ENCODE measurements at places on chromosomes 6 and 20. TPM values are rescaled to one million over a fixed set of nuclear protein-coding genes. Genes with fewer than 3 reads are reported as not detected.

The SCUBE3 gene
- total RNA-seq = 1.5 TPM

The SYNDIG1 gene
- total RNA-seq = not detected

The MOG gene
- not detected for total RNA-seq

The OR2H2 gene
- not detected for total RNA-seq

The TCF19 gene
- 19.3 TPM for total RNA-seq

The STX11 gene
- 1.3 TPM for total RNA-seq

The ATRN gene
- total RNA-seq = 41.4 TPM

- H3K4me1 ChIP-seq = no peaks in the 10 kb centered on the region
- H3K27me3 ChIP-seq = no peaks in the 10 kb centered on the region
- no peak overlapping the region for H3K27ac ChIP-seq
- no peak for DNase-seq
- no peaks in the 10 kb centered on the region for H3K36me3 ChIP-seq
- H3K4me3 ChIP-seq = no peak overlapping the region
Observed at GRCh38 chr6:97085772-97086171, 161.2 kb downstream of the KLHL32 start.

DNA sequence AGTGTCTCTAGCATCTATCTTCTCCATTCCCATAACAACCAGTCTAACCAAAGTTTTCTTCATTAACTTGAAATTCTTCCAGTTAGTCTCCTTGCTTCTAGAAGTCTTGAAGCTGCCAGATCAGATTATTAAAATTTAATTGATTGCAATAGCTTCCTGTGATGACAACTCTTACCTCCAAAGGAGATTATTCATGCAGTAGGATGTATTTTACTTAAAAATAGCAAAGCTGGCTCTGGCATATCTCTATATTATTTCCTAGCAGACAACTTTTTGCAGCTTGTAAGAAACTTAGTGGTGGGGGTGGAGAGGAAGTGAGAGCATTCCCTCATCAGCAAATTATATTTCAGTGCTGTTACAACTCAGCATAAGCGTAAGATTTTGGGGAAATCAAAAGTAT lies 290.4 kb downstream of the GRIK2 start:
- H3K36me3 ChIP-seq = no peaks in the 10 kb centered on the region
- H3K27me3 ChIP-seq = no peaks in the 10 kb centered on the region
- no peak overlapping the region for H3K27ac ChIP-seq
- no peak overlapping the region for H3K4me3 ChIP-seq
- no peaks in the 10 kb centered on the region for H3K4me1 ChIP-seq

DNA sequence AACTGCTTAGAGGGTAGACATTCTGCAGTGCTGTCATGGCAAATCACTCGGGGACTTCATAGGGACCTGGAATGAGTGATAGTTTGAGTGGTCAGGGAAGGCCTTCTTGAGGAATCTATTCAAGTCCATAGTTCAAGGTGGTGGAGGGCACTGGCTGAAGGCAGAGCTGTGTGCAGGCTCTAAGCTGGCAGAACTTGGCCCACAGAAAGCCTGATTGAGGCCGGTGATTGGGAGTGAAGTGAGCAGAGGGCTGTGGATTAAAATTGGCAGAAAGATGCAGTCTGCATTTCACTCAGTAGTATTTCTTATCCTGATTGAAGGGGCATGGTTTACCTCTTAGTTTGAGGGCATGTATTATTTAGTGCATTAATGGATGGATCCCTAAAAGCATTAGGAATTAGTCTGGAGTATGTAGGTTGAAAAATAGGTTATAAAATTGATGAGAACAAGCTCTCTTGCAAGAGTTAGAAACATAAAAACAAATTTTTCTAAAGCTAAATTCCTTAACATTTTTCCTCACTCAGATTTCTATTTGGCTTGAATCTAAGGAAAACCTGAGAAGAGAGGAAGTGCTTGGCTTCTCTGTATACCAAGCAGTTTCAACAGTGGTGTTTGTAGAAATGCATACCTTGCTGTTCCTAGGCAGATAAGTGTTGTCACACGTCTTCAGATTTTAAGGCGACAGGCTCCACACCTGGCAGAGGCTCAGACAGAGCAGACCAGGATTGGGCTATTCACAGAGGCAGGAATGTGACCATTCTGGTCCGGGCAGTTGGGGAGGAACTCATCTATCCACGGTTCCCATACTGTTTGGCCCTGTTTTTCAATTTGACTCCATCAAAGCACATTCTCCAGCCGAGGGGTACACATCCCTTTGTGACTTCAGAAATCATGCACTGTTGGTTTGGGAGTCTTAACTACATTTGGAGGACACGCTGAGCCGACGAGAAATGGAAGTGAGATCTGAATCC lies 45.2 kb downstream of the UTRN start:
- peaks cover 55% of the 10 kb centered on the region for H3K4me1 ChIP-seq
- H3K27ac ChIP-seq = peak overlapping the region; percentile 89
- H3K4me3 ChIP-seq = peak overlapping the region; percentile 21
- DNase-seq = peak; percentile 94
- no peaks in the 10 kb centered on the region for H3K27me3 ChIP-seq
- H3K36me3 ChIP-seq = 0 out of 2 replicates have a peak, but pooled peaks cover 1% of the 10 kb centered on the region

DNA sequence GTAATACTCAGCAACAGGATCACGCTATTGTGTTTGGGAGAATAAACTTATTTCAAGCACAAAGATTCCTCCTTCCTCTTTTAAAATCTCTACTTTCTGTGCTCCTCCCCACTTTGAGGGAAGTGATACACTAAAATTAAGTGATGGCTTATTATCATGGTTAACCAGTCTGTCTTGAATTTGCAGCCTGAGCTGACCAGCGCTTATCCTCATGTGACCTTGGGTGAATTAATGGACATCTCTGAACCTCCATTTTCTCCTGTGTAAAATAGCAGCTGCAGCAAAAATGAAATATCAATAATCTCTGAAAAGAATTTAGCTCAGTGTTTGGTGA lies 222.6 kb downstream of the BCAS1 start:
- no peaks in the 10 kb centered on the region for H3K27me3 ChIP-seq
- no peak for DNase-seq
- no peaks in the 10 kb centered on the region for H3K36me3 ChIP-seq
- peaks cover 34% of the 10 kb centered on the region for H3K4me1 ChIP-seq
- no peak overlapping the region for H3K4me3 ChIP-seq

- no peaks in the 10 kb centered on the region for H3K27me3 ChIP-seq
- H3K27ac ChIP-seq = peak overlapping the region; percentile 56
- H3K36me3 ChIP-seq = 0 out of 2 replicates have a peak, but pooled peaks cover 2% of the 10 kb centered on the region
- no peak overlapping the region for H3K4me3 ChIP-seq
- DNase-seq = peak; percentile 52
- peaks cover 43% of the 10 kb centered on the region for H3K4me1 ChIP-seq
Observed at GRCh38 chr6:31203345-31203979, 33.0 kb upstream of the POU5F1 start.

DNA sequence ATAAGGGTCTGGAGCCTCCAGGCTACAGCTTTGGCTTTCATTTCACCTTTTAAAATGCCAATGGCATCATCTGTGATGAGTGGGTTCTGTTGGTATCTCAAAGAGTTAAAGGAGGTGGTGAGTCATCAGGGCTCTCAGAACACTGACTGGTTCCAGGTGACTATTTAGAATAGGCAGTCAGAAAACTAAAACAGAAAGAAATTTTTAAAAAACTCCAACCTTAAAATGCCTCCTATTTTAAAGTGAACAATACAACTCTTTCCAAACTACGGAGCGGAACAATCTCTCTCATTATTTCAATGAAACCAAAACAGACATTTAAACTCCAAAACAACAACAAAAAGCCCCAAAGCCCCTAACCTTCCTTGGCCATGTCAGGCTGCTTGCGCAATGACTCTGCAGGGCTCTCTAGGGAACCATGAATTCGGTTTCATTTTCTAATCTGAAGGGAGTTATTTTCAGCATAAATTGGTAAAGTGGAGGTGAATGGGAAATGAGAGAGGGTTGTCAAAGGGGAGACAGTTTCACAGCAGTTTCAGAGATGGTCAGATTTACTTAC lies 194.9 kb downstream of the KIF6 start:
- no peaks in the 10 kb centered on the region for H3K4me1 ChIP-seq
- no peaks in the 10 kb centered on the region for H3K27me3 ChIP-seq
- DNase-seq = no peak
- H3K36me3 ChIP-seq = no peaks in the 10 kb centered on the region

- no peaks in the 10 kb centered on the region for H3K36me3 ChIP-seq
- peak overlapping the region; percentile 96 for H3K27ac ChIP-seq
- no peak for DNase-seq
- no peaks in the 10 kb centered on the region for H3K4me1 ChIP-seq
- H3K27me3 ChIP-seq = no peaks in the 10 kb centered on the region
Observed at GRCh38 chr6:63635215-63635587, 401 bp upstream of the PHF3 start.

GRCh38 chr20:57243480-57244220 lies 22.8 kb downstream of the BMP7 start:
- peaks cover 26% of the 10 kb centered on the region for H3K4me1 ChIP-seq
- H3K27me3 ChIP-seq = no peaks in the 10 kb centered on the region
- no peak for DNase-seq
- no peaks in the 10 kb centered on the region for H3K36me3 ChIP-seq
- H3K4me3 ChIP-seq = no peak overlapping the region

DNA sequence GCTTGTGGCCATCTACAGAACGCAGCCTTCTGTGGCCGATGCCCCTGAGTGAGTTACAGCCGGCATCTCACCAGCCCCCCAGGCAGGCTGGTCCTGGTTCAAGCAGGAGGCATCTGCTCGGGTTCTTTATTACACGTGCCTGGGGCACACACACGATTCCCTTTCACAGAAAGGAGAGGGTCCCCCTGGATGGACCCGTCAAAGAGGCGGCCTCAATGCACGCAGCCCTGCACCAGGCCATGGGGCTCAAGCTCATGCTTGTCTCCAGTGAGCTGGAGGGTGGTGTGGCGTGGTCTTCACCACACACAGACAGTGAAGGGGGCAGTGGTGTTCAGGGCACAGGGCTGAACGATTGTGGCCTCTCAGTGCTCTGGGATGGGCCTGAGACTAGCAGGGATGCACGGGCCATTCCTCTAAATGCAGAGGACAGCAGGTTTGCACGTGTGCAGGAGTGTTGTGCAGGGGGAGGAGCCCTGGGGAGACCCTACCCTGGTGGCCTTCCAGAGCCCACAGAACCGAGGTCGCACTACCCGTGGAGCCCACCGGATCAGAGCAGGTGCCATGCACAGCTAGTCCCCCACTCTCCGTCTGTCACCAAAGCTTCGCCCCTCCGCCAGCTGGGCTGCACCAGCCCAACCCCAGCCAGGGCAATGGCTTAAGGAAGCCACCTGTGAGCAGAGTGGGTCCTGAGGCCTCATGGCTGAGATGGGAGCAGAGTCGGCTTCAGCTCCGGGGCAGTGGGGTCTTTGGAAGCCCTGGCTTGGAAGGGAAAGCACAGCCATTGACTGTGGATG lies 23.1 kb downstream of the FRMD1 start:
- no peak for DNase-seq
- H3K27me3 ChIP-seq = no peaks in the 10 kb centered on the region
- H3K4me1 ChIP-seq = 0 out of 2 replicates have a peak, but pooled peaks cover 5% of the 10 kb centered on the region
- no peak overlapping the region for H3K4me3 ChIP-seq
- no peaks in the 10 kb centered on the region for H3K36me3 ChIP-seq
- no peak overlapping the region for H3K27ac ChIP-seq

DNA sequence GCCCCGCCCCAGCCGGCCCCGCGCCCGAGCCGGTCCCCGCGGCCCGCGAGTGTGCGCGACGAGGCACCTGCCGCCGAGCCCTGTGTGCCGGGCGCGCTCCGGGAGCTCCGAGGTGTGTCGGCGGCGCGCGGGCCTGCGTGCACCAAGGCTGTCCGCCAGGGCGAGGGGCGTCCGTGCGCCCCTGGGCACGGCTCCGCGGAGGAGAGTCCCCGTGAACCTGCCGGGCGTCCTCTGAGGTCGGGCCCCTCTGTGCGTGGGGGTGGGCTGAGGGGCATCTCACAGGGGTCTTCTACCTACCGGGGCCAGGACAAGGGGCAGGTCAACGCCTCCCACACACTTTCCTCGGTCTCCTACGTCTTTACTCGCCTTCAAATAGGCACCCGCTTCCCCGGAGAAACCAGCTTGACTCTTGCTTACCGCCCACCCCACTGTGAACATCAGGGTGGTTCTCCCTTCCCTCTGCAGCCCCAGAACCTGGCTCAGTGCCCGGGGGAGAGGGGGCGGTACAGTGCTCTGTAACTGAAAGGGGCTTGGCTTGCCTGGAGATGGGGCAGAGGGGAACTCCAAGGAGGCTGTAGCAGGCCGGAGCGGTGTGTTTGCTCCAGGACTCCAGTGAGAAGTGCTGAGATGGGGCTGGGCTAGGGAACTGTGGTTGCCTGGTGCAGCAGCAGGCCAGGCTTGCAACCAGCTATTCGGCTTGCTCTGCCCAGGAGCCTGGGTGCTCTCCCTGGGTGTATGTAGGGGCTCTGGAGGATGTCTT lies at the start of gene SAMD10:
SAMD10 (minus strand) TSS at position 86 of the 760 bp plus-strand sequence. CDS start 175 bp downstream, outside the sequence.
- H3K27ac ChIP-seq = peak within 1 kb of the TSS; percentile 65
- DNase-seq = peak; percentile 76
- H3K36me3 ChIP-seq = peaks cover 7% of the 10 kb centered on the region
- peaks cover 31% of the 10 kb centered on the region for H3K4me1 ChIP-seq

DNA sequence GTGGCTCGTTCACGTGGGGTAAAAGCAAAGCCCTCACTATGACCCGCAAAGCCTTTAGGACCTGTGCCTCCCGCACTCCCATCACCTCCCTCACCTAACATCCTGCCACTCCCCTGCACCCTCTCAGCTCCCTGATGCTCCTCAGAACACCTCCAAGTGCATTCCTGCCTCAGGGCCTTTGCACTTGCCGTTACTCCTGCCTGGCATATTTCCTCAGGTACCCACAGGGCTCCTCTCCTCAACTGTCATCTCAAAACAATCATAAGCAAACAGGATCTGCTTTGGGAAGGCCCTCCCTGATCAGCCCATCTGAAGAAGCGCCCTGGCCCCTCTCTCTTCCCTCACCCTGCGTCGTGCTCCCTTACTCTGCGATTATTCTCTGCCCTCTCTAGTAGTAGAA lies 49.1 kb downstream of the FGD2 start:
- no peak overlapping the region for H3K4me3 ChIP-seq
- H3K4me1 ChIP-seq = peaks cover 28% of the 10 kb centered on the region
- no peaks in the 10 kb centered on the region for H3K36me3 ChIP-seq
- no peak for DNase-seq

- no peak for DNase-seq
- H3K4me3 ChIP-seq = no peak overlapping the region
- H3K4me1 ChIP-seq = no peaks in the 10 kb centered on the region
Observed at GRCh38 chr20:22905658-22906057, 129.5 kb upstream of the SSTR4 start.

GRCh38 chr20:6311097-6311496 lies 188.3 kb upstream of the FERMT1 start:
- no peaks in the 10 kb centered on the region for H3K27me3 ChIP-seq
- no peaks in the 10 kb centered on the region for H3K36me3 ChIP-seq
- H3K27ac ChIP-seq = no peak overlapping the region
- H3K4me1 ChIP-seq = no peaks in the 10 kb centered on the region
- H3K4me3 ChIP-seq = no peak overlapping the region

- 0 out of 2 replicates have a peak, but pooled peaks cover 3% of the 10 kb centered on the region for H3K4me1 ChIP-seq
- H3K27me3 ChIP-seq = no peaks in the 10 kb centered on the region
- H3K36me3 ChIP-seq = no peaks in the 10 kb centered on the region
- H3K4me3 ChIP-seq = no peak overlapping the region
- peak; percentile 69 for DNase-seq
Observed at GRCh38 chr6:71510057-71510713, 221.6 kb downstream of the OGFRL1 start.

DNA sequence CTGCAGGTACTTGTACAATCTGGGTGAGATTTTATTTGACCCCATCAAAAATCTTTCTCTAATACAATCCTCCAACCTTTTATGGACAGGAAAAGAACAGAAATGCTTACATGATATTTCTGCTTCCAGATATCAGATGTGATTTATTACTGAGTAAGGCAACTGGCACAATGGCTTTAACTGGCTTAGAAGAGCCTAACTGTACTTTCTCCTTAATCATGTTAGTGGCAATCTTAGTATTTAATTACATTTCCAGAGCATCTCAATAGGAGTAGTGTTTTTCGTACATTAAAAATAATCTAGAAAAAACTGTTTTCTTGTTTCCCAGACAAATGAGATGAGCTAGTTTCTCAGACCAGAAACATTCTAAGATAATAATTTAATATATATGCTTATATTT lies 251.6 kb downstream of the KCNQ5 start:
- DNase-seq = no peak
- no peak overlapping the region for H3K4me3 ChIP-seq
- H3K27me3 ChIP-seq = no peaks in the 10 kb centered on the region
- no peaks in the 10 kb centered on the region for H3K36me3 ChIP-seq
- no peaks in the 10 kb centered on the region for H3K4me1 ChIP-seq
